ENCODE measurements at places on chromosomes 5 and 9. TPM values are rescaled to one million over a fixed set of nuclear protein-coding genes. Genes with fewer than 3 reads are reported as not detected.

Gene MEGF10
- total RNA-seq: 32.7 TPM

Gene SLC46A2
- not detected for total RNA-seq

Gene PCDHA9
- total RNA-seq: 4.6 TPM

Gene STPG3
- total RNA-seq: not detected

Gene ZNF658
- 18.3 TPM for total RNA-seq

Gene LCN1
- total RNA-seq: 13.0 TPM

Gene EQTN
- total RNA-seq: 1.2 TPM

Gene PLCXD3
- total RNA-seq: 2.4 TPM

Gene LCN15
- not detected for total RNA-seq

Gene TGFBR1
- total RNA-seq: 75.1 TPM

Gene FRRS1L
- 28.0 TPM for total RNA-seq

Gene SYK
- 5.9 TPM for total RNA-seq

Gene CAMK4
- 28.8 TPM for total RNA-seq

Gene STKLD1
- 1.3 TPM for total RNA-seq

Gene SPEF2
- total RNA-seq: 31.1 TPM

Gene SLCO6A1
- not detected for total RNA-seq

Gene TLX3
- not detected for total RNA-seq

Gene RGS7BP
- 3.8 TPM for total RNA-seq

Gene DNAH5
- total RNA-seq: 0.49 TPM

Gene EFNA5
- total RNA-seq: 32.2 TPM

Gene SCGB3A1
- total RNA-seq: 2.2 TPM

Gene ADAMTS2
- total RNA-seq: 68.9 TPM

Gene PRDM9
- not detected for total RNA-seq

Gene MTAP
- total RNA-seq: 38.6 TPM

Gene ANKRD18B
- total RNA-seq: 3.3 TPM

Gene DBH
- total RNA-seq: 0.11 TPM

Gene ARID3C
- total RNA-seq: not detected

Gene MARCHF3
- 23.3 TPM for total RNA-seq

Gene CCNI2
- 0.60 TPM for total RNA-seq

Gene NXNL2
- 2.4 TPM for total RNA-seq

Gene PLPP1
- 120 TPM for total RNA-seq

Data from camera-type eye (tissue), 1 donor.